ENCODE measurements at places on chromosomes 1 and 21. TPM values are rescaled to one million over a fixed set of nuclear protein-coding genes. Genes with fewer than 3 reads are reported as not detected.

SLC9C2 gene
- 0.06 TPM for total RNA-seq

RAP1GAP gene
- total RNA-seq, result 10.5 TPM

LMX1A gene
- 0.09 TPM for total RNA-seq

OR6K3 gene
- not detected for total RNA-seq

TENT5C gene
- total RNA-seq, result 16.3 TPM

OLIG1 gene
- total RNA-seq, result not detected

TMEM82 gene
- not detected for total RNA-seq

LRRC53 gene
- total RNA-seq, result not detected

FCMR gene
- 3.2 TPM for total RNA-seq

MARK1 gene
- total RNA-seq, result 17.7 TPM

CNIH4 gene
- 32.3 TPM for total RNA-seq

C21orf58 gene
- total RNA-seq, result 1.0 TPM

LRRC8C gene
- total RNA-seq, result 8.4 TPM

DISP3 gene
- total RNA-seq, result 0.06 TPM

PM20D1 gene
- 0.31 TPM for total RNA-seq

SYPL2 gene
- total RNA-seq, result 15.4 TPM

C1orf52 gene
- total RNA-seq, result 17.6 TPM

MYOM3 gene
- 224 TPM for total RNA-seq

PODN gene
- total RNA-seq, result 84.9 TPM

NR1I3 gene
- total RNA-seq, result not detected

UBE2Q1 gene
- total RNA-seq, result 57.9 TPM

UBL4B gene
- not detected for total RNA-seq

SLAMF7 gene
- 1.9 TPM for total RNA-seq

KCNK2 gene
- total RNA-seq, result 0.32 TPM

RNF207 gene
- total RNA-seq, result 38.3 TPM
